ENCODE measurements at places on chromosomes 7 and 10. TPM values are rescaled to one million over a fixed set of nuclear protein-coding genes. Genes with fewer than 3 reads are reported as not detected.

- DNase-seq = no peak
Measured at GRCh38 chr10:36494371-36494770, 631.0 kb upstream of the ANKRD30A start.

GRCh38 chr10:68492118-68492517 is 20.3 kb upstream of the DNA2 start:
- DNase-seq = no peak

DNA sequence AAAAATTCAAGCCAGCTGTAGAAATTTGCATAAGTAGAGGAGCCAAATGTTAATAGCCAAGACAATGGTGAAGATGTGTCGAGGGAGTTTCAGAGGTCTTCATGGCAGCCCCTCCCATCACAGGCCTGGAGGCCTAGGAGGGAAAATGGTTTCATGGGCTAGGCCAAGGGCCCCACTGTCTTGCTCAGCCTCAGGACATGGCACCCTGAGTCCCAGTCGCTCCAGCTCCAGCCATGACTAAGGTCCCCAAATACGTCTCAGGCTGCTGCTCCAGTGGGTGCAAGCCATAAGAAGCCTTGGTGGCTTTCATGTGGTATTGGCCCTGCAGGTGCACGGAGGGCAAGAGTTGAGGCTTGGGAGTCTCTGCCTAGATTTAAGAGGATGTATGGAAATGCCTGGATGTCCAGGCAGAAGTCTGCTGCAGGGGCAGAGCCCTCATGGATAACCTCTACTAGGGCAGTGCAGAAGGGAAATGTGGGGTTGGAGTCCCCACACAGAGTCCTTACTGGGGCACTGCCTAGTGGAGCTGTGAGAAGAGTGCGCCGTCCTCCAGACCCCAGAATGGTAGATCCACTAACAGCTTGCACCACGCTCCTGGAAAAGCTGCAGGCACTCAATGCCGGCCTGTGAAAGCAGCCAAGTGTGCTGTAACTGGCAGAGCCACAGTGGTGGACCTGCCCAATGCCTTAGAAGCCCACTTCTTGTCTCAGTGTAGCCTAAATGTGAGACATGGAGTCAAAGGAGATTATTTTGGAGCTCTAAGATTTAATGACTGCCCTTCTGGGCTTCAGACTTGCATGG is 19.2 kb downstream of the TBATA start:
- no peak for DNase-seq

DNA sequence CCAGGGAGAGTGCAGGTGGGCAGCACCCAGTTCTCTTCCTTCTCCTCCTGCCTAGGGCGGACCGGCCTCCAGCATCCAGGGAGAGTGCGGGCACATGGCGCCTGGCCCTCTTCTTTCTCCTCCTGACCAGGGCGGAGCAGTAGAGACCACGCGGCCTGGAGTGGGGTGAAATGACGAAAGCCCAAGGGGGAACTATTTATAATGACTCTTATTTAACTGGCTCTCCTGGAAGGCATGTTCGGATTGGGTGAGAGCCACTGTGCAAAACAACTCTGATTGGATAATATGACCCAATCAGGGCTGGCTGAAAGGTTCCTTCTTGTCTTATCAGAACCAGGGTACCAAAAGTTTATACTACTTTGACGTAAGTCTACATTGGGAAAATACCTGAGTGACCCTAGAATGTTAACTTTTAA is 63.1 kb downstream of the ZNF37A start:
- no peak for DNase-seq

DNA sequence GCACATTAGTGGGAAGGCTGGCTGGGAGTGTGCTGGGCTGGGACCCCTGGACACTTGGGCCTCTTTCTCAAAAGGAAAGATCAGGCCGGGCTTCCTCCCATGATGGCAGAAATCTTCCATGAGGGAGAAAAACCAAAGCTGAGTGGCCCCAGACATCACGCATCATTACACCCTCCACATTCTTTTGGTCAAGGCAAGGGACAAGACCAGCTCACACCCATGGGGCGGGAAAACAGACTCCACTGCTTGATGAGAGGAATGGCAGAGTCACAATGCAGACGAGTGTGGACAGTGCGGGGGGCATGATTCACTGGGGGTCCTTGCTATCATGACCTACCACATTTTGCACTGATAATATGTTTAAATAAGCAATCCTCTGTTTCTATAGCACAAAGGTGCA is 73.3 kb downstream of the CREB3L2 start:
- no peak for DNase-seq

- DNase-seq = no peak
Measured at GRCh38 chr7:71905821-71906220, 506.3 kb downstream of the CALN1 start.

GRCh38 chr7:73433924-73434700 is 534 bp downstream of the FZD9 start:
- DNase-seq = no peak

GRCh38 chr10:308572-309085 is 173.4 kb downstream of the ZMYND11 start:
- DNase-seq = no peak

DNA sequence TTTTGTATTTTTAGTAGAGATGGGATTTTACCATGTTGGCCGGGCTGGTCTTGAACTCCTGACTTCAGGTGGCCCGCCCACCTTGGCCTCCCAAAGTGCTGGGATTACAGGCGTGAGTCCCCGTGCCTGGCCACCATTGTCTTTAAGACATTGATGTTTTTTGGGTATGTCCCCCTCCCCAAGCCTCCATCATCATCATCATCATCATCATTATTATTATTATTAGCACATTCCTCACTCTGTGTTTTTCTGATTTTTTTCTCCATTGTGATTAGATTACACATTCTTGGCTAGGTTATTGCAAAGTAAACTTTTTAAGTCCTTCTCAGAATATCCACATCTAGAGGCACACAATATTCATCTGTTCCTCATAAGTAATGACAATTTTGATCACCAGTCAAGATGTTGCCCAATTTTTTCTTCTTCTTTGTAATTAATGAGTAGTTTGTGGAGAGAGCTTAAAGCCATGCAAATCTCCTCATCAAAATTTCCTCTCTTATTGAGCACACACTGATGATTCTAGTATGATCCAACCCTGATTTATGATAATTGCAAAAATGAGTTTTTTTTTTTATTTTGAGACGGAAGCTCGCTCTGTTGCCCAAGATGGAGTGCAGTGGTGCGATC is 47.5 kb downstream of the EPC1 start:
- DNase-seq = no peak

- DNase-seq = no peak
Measured at GRCh38 chr10:133042816-133043215, 44.9 kb upstream of the ADGRA1 start.

DNA sequence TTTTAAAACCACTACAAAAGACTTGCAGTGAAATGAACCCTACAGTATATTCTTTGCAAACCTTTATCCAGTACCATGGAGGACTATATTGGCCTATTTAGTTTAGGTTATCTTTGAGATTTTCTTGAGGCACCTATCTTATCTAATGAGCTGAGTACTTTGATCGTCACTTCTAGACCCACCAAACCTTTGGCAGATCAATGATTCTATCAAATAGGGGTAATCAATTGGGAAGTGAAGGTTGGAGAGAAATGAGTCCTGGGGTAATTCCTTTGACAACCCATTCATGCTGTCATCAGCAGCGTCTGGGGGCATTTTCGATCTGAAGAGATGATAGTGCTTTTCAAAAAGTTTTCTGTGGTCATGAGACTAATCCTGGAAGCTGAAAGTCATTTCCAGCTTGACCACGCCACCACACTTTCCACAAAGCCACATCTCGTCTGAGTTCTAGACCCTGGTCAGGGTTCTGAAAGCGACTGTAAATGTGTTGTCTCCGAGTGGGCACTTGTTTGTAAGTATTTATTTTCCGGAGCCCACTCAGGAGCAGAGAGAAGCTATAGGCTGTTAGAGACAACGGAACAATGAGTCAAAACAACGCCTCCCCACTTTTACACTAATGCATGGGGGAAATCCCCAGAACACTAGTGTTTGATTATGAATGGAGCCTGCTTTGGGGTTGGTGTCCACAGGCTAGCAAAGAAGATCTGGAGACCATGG is 4.8 kb downstream of the EGR2 start:
- DNase-seq = no peak

Gene ATOH7
- total RNA-seq = not detected

Gene TLX1
- total RNA-seq = not detected

Gene ELMO1
- 24.4 TPM for total RNA-seq

Gene SPDYE9
- not detected for total RNA-seq

Gene PYROXD2
- 1.8 TPM for total RNA-seq
